ENCODE measurements at places on chromosomes 5 and 9.

- DNase-seq: no peak
- H3K27ac ChIP-seq: no peak overlapping the region
- no peaks in the 10 kb centered on the region for H3K4me1 ChIP-seq
- H3K4me3 ChIP-seq: no peak overlapping the region
- no peaks in the 10 kb centered on the region for H3K27me3 ChIP-seq
Measured at GRCh38 chr9:111436571-111436970, 47.6 kb downstream of the ECPAS start.

DNA sequence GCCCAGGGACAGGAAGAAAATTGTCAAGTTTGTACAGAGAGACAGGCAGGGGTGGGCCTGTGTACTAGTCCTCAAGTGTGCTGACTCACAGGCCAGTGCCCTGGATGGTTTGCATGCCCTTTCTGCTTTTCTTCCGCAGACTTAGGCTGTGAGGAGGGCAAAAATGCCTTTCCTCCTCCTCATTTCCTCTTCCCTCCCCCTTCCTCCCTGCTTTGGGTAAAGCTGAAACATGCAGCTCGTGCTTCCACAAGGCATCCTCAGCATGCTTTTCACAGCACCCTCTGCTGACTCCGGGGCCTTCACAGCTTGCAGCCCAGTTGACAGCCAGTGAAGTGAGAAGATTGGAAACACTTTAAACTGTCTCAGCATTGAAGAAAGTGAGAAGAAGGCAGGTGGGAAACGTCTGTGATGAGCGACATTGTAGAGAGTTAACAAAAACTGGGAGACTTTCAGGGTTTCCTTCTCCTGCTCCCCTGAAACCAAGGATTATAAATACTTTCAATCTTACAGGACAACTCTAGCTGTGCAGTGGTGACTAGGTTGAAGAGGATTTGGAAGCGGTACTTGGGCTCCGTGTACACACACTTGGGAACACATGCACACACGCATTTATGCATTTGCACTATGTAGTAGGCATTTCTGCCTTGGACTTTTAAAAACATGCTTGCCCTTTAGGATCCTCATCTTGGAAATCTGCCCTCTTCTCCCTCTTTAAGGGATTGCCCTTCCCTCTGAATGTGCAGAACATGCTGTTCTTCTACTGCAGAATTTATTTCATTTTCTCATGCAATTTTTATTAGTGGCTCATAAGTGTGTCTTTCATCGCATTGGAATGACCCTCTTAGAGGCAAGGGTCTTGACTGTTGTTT, 138.8 kb downstream of the GRIA1 start:
- H3K4me1 ChIP-seq: peaks cover 8% of the 10 kb centered on the region
- H3K4me3 ChIP-seq: no peak overlapping the region
- DNase-seq: peak; percentile 38
- peak overlapping the region; percentile 36 for H3K27ac ChIP-seq
- no peaks in the 10 kb centered on the region for H3K36me3 ChIP-seq
- no peaks in the 10 kb centered on the region for H3K27me3 ChIP-seq

DNA sequence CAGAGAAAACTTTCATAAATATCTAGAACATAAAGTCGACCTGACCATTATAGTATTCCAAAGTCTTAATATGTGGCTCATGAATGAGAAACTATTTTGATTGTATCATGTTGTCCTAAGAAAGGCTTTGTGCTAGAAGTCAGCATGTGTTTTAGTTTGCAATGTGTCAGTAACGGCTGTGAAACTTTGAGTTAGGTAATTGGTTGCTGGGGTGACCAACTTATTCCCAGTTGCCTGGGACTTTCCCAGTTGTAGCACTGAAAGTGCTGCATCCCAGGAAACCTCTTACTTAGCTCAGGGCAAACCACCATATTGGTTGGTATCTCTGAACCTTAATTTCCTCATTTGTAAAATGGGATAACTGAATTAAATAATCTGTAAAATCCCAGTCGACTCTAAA, 114.6 kb upstream of the SLC12A2 start:
- H3K4me1 ChIP-seq: no peaks in the 10 kb centered on the region
- H3K36me3 ChIP-seq: peaks cover 7% of the 10 kb centered on the region
- no peaks in the 10 kb centered on the region for H3K27me3 ChIP-seq
- DNase-seq: no peak

GRCh38 chr5:142491270-142491669, 166.4 kb upstream of the SPRY4 start:
- no peaks in the 10 kb centered on the region for H3K36me3 ChIP-seq
- no peaks in the 10 kb centered on the region for H3K27me3 ChIP-seq
- no peak for DNase-seq
- no peak overlapping the region for H3K4me3 ChIP-seq
- H3K4me1 ChIP-seq: peaks cover 9% of the 10 kb centered on the region

GRCh38 chr5:60010853-60011252, 117.3 kb upstream of the PDE4D start:
- H3K36me3 ChIP-seq: no peaks in the 10 kb centered on the region
- no peak overlapping the region for H3K27ac ChIP-seq
- H3K4me3 ChIP-seq: no peak overlapping the region
- H3K4me1 ChIP-seq: no peaks in the 10 kb centered on the region
- H3K27me3 ChIP-seq: no peaks in the 10 kb centered on the region

GRCh38 chr5:35924950-35925722, 13.3 kb downstream of the CAPSL start:
- no peaks in the 10 kb centered on the region for H3K36me3 ChIP-seq
- no peak overlapping the region for H3K4me3 ChIP-seq
- no peaks in the 10 kb centered on the region for H3K4me1 ChIP-seq
- DNase-seq: peak; percentile 42
- H3K27me3 ChIP-seq: peaks cover 3% of the 10 kb centered on the region

DNA sequence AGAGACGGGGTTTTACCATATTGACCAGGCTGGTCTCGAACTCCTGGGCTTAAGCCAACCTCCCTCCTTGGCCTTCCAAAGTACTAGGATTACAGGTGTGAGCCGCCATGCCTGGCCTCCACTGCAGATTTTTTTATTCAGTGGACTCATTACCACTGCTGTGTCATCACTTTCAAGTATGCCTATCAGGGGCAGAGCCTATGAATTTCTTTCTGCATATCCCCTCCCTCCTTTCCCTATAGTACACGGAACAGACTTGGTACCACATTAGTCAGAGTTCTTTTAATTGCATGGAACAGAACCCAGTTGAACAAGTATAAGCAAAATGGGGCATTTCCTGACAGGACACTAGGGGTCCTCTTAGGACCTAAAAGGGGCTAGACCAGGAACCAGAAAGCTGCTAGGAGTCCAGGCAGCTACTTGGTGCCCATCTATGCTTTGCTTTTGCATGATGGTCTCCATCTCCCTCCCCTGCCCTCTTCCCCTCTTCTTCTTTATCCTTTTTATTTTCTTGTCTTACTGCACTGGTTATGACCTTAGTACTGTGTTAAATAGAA, 5.8 kb downstream of the BSPRY start:
- no peaks in the 10 kb centered on the region for H3K27me3 ChIP-seq
- DNase-seq: no peak
- H3K27ac ChIP-seq: no peak overlapping the region
- no peaks in the 10 kb centered on the region for H3K36me3 ChIP-seq
- peaks cover 11% of the 10 kb centered on the region for H3K4me1 ChIP-seq

DNA sequence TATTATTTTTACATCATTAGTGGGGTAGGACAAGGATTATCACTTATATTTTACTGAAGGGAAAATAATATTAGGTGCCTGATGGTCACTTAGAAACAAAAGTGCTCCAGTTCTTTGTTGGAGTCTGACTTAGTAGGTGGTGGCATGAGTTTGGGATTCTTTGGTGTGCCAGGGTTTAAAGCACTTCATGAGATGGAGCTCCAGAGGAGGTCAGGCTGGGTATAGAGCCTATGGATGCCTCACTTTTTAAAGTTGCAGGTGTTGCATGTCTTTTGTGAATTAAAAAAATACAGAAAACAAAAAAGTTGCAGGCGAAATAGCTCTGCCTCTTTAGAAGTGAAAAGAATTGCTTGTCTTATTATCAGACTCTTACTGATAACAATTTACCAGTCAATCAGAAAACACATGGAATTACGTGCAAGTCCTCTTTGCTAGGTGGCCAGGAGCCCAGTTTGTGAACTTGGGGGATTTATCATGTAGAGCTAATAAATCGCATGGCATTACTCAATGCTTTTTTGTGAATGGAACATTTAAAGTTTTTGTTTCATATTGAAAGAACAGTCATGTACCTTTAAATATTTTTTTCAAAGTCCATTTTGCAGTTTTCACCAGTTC, 1.6 kb downstream of the ITK start:
- H3K36me3 ChIP-seq: no peaks in the 10 kb centered on the region
- H3K4me3 ChIP-seq: peak overlapping the region; percentile 56
- no peaks in the 10 kb centered on the region for H3K27me3 ChIP-seq
- no peaks in the 10 kb centered on the region for H3K4me1 ChIP-seq
- H3K27ac ChIP-seq: no peak overlapping the region

GRCh38 chr5:10985721-10986110, 224.7 kb upstream of the DAP start:
- H3K36me3 ChIP-seq: no peaks in the 10 kb centered on the region
- no peaks in the 10 kb centered on the region for H3K27me3 ChIP-seq
- H3K27ac ChIP-seq: no peak overlapping the region

DNA sequence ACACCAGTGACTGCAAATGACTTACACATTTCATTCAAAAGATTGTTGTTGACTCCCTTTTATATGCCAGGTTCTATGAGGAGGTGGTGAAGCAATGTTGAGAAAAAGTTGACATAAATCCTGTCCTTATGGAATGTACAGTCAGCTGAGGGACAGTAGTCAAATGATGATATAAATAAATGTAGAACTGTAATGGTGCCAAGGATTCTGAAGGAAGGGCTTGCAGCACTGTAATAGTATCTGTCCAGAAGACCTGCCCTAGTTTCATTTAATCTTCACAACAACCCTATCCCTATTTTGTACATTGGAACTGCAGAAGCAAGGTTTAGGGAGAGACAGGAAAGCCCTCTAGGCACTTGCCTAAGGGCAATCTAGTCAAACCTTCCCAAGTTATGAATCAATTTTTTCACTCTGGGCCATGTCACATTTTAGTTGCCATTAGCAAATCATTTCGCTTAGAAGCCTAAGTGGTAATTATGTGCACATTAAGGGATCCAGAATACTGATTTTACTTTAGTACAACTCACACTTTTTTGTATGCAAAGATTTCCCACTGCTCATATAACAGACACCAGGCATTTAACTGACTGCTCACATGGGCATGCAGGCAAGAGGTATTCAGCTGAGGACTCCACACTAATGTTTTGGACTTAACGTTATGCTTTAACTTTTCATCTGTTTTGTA, 34.5 kb upstream of the LIFR start:
- no peaks in the 10 kb centered on the region for H3K36me3 ChIP-seq
- peaks cover 8% of the 10 kb centered on the region for H3K4me1 ChIP-seq

- H3K36me3 ChIP-seq: no peaks in the 10 kb centered on the region
- no peaks in the 10 kb centered on the region for H3K27me3 ChIP-seq
- peak within 1 kb of the TSS; percentile 96 for H3K27ac ChIP-seq
- peaks cover 3% of the 10 kb centered on the region for H3K4me1 ChIP-seq
Measured at GRCh38 chr9:13279284-13280141, at the start of gene MPDZ. MPDZ (minus strand) TSS chr9:13279692; CDS start chr9:13250315, 29,377 bp downstream.

- no peaks in the 10 kb centered on the region for H3K36me3 ChIP-seq
- peak overlapping the region; percentile 72 for H3K27ac ChIP-seq
- peak overlapping the region; percentile 70 for H3K4me3 ChIP-seq
- peaks cover 53% of the 10 kb centered on the region for H3K27me3 ChIP-seq
- H3K4me1 ChIP-seq: no peaks in the 10 kb centered on the region
Measured at GRCh38 chr5:174723979-174724483, 351 bp upstream of the MSX2 start.

DNA sequence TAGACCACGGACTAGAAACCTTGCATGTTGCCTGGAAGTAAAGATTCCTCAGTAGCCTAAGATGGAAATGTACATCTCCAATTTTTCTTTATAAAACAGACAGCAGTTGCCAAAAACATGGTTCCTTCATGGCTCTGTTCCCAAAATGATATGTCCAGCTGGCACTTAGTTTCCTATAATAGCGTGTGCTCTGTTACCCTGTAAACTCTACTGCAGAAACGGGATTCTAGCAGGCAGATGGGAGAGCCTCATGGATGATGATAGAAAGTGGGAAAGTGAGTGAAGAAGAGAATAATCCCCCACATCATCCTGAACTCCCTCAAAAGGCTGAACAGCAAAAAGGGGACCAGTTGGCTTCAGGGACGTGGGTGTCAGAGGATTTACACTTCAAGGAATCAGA, 118.2 kb downstream of the FRMD3 start:
- H3K4me1 ChIP-seq: peaks cover 24% of the 10 kb centered on the region
- H3K4me3 ChIP-seq: no peak overlapping the region
- H3K27me3 ChIP-seq: no peaks in the 10 kb centered on the region
- H3K27ac ChIP-seq: no peak overlapping the region
- H3K36me3 ChIP-seq: no peaks in the 10 kb centered on the region
- no peak for DNase-seq

DNA sequence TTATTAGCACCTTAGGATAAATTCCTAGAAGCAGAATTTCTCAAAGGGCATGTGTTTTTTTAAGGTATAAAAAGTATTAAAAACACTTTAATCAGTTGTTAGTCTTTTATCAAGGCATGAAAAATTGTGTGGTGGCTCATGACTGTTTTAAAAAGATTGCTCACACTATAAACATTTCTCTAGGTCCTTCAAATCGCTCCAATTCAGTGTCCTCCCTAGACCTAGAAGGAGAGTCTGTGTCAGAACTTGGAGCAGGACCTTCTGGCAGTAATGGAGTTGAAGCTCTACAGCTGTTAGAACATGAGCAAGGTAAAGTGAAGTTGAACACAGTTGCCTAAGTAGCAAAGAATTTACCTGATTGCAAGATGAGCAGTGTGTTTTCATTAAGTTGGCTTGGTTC, 62.0 kb downstream of the GAPVD1 start:
- no peaks in the 10 kb centered on the region for H3K4me1 ChIP-seq
- peaks cover 81% of the 10 kb centered on the region for H3K36me3 ChIP-seq
- no peak for DNase-seq

- H3K4me1 ChIP-seq: no peaks in the 10 kb centered on the region
- DNase-seq: no peak
- no peaks in the 10 kb centered on the region for H3K27me3 ChIP-seq
- no peak overlapping the region for H3K4me3 ChIP-seq
Measured at GRCh38 chr5:103291606-103292005, 33.0 kb downstream of the MACIR start.

GRCh38 chr5:91499943-91500531, 116.9 kb upstream of the ARRDC3 start:
- no peaks in the 10 kb centered on the region for H3K36me3 ChIP-seq
- H3K4me3 ChIP-seq: no peak overlapping the region

- no peaks in the 10 kb centered on the region for H3K36me3 ChIP-seq
- no peak overlapping the region for H3K4me3 ChIP-seq
- H3K27me3 ChIP-seq: no peaks in the 10 kb centered on the region
- no peak overlapping the region for H3K27ac ChIP-seq
Measured at GRCh38 chr9:120740132-120740531, 25.9 kb upstream of the MEGF9 start.

All from heart left ventricle (tissue), 16 donors.